Right ventricle myocardium superior (tissue), 1 donor: ENCODE measurements at places on chromosomes 4 and X. TPM values are rescaled to one million over a fixed set of nuclear protein-coding genes. Genes with fewer than 3 reads are reported as not detected.

Gene ADGRG2
- 0.78 TPM for total RNA-seq

DNA sequence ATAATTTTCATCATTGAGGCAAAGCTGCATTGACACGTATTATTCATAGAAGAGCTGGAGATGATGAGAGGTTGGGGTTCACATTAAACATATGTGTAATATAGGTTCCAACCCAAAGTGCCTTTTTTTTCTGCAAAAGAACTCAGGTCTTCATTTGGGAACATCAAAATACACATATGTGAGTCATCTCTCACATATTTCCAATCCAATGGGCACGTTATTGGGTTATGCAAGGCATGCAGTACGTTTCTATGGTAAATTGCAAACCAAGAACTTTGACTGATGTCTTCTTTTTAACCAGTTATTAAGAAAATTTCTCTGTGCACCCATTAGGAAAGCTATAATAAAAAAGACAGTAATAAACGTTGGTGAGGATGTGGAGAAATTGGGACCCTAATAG is 150.3 kb upstream of the FAM9B start:
- DNase-seq, result no peak

Gene PCSK1N
- 0.30 TPM for total RNA-seq

Gene BEX4
- total RNA-seq, result 30.5 TPM

Gene PDHA1
- 1,310 TPM for total RNA-seq

Gene FAM9B
- not detected for total RNA-seq

Gene GLUD2
- 1.4 TPM for total RNA-seq

DNA sequence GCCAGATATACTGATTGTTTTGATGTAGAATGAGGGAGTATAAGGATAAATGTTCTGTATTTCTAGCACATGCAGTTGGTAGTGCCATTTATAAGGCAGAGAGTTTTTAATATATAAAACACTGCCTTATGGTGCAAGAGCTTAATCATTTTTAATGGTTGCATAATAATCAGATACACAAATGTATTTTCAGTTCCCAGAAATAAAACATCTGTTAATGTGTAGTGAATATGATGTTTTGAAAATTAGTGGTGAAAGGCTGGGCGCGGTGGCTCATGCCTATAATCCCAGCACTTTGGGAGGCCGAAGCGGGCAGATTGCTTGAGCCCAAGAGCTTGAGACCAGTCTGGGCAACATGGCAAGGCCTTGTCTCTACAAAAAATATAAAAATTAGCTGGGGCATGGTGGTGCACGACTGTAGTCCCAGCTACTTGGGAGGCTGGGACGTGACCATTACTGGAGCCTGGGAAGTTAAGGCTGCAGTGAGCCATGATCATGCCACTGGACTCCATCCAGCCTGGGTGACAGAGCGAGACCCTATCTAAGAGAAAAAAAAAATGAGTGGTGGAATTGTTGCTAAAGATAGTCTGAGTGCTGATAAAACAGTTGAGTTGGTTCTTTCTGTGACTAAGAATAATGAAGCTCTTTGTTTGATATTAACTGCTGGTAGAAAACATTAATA is 29.3 kb downstream of the CLCN3 start:
- peak; percentile 59 for DNase-seq

- DNase-seq, result no peak
These were observed 438.3 kb upstream of the SPANXN1 start for GRCh38 chrX:144809025-144809424.

DNA sequence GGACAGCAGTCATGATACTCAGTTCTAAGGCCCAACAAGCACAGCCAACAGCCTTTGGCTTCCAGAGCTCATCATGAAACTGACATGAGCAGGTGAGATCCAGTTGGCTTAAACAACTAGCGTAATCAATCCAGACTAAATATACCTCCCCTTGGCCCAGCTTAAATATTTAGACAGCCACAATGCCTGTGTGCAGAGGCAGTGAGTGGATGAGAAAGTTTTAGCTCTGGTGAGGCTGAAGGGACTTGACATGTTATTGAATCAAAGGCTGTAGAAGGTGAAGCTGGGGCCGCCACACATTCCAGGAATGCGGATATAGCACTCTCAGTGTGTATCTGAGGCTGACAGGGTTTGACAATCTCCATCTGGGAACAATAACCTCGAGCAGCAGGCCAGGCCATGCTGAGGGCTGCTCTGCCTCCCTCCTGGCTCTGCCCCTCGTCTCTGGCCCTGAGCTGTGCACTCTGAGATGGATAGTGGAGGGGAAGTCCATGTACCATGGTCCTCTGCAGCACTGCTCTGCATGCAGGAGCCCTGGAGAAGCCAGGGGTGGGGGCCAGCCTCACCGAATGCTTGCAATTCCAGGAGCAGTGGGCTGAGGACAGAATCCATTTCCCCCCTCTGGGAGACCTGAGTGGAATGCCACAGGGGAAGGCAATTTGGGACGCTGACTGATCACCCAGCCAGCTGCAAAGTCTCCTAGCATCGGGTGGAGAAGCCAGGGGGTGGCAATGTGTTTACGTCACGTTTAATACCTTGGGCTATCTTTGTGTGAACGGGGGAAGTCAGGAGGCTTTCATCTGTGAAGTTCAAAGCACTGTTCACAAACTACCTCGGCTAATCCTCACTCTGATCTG is 37.3 kb upstream of the RASL11B start:
- DNase-seq, result peak; percentile 59

DNA sequence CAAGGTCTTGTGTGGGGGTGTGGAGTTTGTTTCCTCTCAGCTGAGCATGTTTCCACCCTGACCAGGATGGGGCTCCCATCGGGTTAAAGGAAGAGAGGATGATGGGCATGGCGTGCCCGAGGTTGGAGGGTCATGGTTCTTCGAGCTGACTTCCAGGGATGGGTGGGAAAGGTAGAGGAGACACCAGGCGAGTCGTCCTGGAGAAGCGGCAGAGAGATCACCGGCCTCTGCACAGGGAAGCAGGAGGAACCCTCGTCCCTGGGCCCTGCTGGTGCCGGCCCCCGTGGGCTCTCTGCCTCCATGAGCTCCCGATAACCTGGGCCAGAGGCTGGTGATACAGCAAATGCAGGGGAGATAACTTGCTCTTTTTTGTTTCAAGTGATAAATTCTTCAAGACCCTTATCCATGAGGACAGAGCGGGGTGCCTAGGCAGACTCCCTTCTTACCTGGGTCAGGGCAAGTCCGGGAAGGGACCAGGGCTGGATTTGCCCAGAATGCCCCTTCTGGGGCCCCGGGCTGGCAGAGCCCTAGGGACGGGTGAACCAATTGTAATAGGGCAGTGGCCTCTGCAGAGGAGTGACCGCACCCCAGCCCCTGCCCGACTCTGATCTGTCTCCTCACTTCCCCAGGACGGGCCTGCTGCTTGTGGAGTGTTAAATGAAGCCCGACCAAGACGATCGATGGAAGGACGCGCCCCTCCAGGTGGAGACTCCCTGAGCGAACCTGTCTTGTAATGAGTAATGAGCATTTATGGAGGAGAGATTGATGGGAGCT is 63.0 kb downstream of the CPZ start:
- no peak for DNase-seq

GRCh38 chrX:68652326-68653170 is 5.1 kb downstream of the STARD8 start:
- DNase-seq, result no peak

Gene TEX13B
- not detected for total RNA-seq

Gene MAP3K15
- total RNA-seq, result not detected

Gene CLDN2
- not detected for total RNA-seq

GRCh38 chrX:65673857-65674203 is 6.4 kb downstream of the MSN start:
- no peak for DNase-seq

Gene FANCB
- 0.35 TPM for total RNA-seq

- no peak for DNase-seq
These were observed 725.5 kb upstream of the ATOH1 start for GRCh38 chr4:93103042-93103441.

DNA sequence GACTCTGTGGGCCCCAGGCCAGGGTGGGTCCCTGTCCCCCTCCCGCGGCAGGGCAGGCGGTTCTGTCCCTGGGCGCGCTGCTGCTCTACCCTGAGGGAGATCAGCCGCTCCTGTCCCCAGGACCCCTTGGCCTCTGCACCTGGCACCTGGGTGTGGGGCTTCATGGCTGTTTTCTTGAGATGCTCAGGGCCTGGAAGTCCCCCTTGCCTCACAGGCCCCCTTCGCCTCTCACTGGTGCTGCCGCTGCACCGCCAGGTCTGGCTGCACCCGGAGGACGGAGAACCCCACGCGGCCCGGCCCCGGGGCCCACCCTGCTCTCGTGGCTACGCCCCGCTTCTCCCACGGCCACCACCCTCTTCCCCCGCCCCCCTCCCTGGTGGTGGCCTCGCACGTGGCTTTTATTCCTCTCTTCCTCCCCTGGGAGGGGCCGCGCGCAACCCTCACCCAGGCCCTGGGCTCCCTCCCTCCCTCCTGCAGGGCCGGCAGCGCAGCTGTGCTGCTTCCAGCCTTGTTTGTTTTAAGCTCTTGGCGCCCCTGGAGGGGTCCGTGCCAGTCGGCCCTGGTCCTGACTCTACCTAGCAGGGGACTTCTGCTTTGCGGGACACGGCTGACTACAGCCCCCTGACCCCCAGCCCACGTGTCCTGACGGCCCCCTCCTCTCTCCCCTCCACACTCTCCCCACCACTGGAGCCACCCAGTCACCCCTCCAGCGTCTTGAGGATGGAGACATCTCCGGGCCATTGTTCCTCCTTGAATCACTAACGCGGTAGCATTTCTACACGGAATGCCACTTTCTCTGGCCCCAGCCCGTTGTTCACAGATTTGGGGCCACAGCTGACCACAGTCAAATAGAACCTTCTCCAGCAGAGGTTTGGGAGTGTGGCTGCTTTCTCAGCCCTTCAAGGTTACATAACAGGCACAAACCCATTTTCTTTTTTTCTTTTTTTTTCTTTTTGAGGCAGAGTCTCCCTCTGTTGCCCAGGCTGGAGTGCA is 20.6 kb upstream of the CLDN24 start:
- peak; percentile 58 for DNase-seq

- no peak for DNase-seq
These were observed 53.9 kb upstream of the DAPP1 start for GRCh38 chr4:99762728-99763127.

GRCh38 chr4:66555301-66555700 is 885.0 kb upstream of the EPHA5 start:
- no peak for DNase-seq

DNA sequence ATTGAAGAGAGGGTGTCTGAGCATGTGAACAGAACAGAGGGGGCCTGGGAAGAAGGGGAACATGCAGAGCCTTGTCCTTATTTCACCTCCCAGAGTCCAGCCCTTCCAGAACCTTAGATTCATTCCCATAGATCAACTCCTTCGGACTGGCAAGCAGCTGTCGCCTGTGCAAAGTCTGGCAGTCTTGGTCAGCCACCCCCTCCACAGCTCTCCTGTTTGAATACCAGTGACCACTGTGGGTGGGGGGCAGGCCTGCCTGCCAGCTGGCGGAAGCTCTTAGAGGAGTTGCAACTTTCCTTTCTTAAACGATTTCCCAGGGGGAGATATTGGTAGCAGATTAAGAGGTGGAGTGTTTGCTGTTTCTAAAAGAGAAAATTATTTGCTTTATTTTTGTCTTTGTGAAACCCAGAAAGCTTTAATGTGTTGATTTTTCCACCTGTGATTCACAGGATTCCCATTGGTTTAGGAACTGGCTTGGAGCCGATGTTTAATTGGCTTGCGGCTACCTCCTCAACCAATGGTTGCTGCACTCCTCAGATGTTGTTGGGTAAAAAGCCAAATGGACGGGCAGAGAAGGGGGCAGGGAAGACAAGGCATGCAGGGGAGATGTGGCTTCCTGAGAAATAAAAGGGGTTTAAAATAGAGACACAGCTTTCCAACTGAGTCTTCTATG is 62.2 kb upstream of the PRPS1 start:
- DNase-seq, result no peak

GRCh38 chr4:185774131-185774653 is 37.8 kb downstream of the SORBS2 start:
- no peak for DNase-seq

GRCh38 chrX:151346931-151347543 is 50.0 kb upstream of the VMA21 start:
- DNase-seq, result no peak

GRCh38 chrX:120306630-120307029 is 4.6 kb downstream of the TMEM255A start:
- DNase-seq, result no peak

DNA sequence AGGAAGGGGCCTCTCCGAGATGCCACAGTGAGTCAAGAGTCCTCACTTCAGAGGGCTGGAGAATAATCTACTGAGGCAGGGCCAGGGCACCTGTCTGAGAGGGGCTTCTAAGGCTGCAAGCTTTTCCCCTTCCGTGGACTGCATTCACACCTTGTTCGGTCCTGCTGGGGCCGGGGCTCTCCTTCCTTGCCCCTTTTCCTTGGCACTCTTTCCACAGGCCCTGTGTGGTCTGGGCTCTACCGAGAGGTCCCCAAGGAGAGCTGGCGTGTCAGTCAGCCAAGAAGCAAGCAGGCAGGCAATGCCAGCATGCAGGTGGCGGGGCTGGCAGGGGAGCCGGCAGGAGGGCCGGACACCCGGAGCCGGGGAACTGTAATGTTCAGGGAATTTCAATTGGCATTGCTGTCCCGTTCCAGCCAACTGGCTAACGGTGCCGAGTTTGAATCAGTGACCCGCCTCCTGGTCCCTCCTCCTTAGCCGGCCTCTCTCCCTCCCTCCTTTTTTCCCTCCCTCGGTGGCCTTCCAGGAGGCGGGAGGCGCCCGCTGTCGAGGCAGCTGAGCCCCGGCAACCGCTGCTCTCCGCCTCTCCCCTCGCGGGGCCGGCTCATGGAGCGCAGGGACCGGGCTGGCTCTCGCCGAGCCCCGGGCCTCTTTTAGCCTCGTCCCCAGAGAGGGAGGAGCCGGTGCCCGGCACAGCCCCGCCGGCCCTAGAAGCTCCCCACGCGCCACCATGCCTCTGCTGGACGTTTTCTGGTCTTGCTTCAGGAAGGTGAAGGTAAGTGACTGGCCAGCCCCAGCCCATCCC is at the start of gene STARD8:
Gene STARD8 (plus strand): TSS at position 511 of the 802 bp plus-strand sequence. CDS start 217 bp downstream, at position 728.
- peak; percentile 51 for DNase-seq
